Inflammatory macrophage treated with lipopolysaccharide for 4 hours (primary cell): ENCODE measurements at places on chromosomes 11 and 22.

GRCh38 chr11:76088511-76088910, 117.8 kb downstream of the WNT11 start:
- peak; percentile 34 for DNase-seq

- DNase-seq = no peak
These were observed 59.8 kb downstream of the APOL5 start for GRCh38 chr22:35777335-35777975.

DNA sequence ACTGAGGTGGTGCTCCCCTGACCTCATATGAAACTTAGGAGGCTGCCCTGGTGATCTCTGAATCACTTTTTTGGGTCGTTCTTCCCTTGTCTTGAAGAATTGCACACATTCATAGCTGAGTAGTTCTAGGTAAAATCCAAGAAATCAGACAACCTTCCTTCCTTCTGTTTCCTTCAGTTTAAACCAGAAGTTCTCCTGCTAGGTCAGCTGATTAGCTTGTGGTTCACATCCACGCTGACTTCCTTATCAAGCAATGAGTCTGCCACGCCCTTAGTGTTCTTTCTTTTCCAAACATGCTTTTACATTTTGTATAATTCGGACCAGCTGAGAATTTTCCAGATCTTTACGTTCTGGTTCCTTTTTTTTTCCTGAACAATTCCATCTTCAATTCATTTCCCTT, 892.8 kb downstream of the NTM start:
- DNase-seq = no peak

- DNase-seq = no peak
These were observed 139.6 kb downstream of the DDX10 start for GRCh38 chr11:108804511-108804910.

DNA sequence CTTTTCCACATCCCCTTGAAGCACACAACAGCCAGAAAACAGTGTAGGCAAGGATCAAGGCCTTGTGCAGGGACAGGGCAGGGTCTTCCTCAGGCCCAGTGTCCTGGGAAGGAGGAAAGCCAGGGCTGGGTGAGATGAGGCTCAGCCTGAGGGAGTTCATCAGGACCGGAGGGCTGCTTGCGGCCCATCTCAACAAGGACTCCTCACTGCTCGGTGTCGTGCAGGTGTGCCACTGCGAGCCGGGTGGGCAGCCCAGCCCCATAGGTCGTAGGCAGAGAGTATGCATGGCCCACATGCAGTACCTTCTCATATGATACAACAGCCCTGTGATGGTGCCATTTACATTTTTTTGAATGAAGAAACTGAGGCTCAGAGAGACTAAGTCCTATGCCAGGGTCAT, 12.9 kb downstream of the SHISA8 start:
- DNase-seq = no peak

DNA sequence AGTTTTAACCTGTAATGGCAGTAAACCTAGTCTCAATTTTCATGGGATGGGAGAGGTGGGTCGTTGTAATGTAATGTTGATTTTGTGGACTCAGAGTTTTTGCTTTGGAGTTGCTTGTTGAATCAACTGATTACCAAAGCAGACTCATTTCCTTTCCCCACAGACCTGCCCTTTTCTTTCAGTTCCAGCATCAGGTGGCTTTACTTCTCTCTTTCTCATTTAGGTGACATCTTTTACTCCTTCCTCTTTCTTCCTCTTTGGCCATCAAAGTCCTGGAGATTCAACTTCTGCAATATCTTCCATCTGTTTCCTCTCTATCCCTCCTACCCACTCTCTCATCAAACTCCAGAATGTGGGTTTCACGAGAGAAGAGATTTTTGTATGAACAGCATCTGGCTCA, 313.9 kb downstream of the TMEM135 start:
- no peak for DNase-seq

GRCh38 chr11:1203505-1204271, 19.2 kb upstream of the MUC5B start:
- no peak for DNase-seq

DNA sequence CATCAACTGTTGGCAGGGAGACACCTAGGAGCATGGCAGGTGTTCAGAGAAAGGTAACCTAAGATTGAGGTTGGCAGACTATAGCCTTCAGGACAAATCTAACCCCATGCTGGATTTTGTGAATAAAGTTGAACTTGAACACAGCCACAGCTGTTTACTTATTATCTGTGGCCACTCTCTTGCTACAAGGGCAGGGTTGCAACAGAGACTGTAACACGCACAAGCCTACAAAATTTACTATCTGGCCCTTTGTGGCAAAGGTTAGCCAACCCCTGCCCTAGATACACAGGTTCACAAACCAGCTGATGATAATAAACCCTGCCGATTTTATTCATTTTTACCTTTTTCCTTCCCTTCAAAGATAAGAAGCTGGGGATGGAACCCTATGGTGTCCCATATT, 2.5 kb downstream of the THYN1 start:
- no peak for DNase-seq

- DNase-seq = no peak
These were observed 181.3 kb downstream of the METTL15 start for GRCh38 chr11:28289444-28289843.

DNA sequence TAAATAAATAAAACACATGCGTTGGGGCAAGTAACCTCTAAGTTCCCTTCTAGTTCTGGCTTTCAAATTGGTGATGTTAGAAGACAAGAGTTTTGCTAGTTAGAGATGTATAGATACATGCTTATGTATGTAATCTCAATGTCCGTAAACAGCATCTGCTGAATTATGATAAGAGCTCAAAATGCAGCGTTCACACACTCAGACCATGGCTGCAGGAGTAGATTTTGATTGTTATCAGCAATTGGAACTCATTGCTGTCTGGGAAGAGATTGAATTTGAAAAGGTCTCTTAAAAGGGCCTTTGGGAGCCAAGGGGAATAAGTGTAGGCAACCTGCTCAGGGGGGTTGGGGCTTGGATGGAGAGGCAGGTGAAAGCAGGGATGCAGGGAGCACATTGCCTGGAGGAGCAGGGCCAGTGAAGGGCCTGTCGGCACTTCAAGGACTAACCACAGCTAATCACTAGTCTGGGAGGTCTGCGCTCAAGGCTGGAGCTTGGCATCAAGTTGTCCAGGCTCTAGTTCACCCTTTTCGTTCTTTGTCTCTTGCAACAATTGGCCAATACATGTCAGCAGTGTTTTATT, 2.7 kb upstream of the RAG1 start:
- DNase-seq = no peak

- DNase-seq = no peak
These were observed 2.9 kb upstream of the APOBEC3A start for GRCh38 chr22:38954414-38955043.

- DNase-seq = no peak
These were observed 125.7 kb downstream of the WT1 start for GRCh38 chr11:32309530-32310213.

DNA sequence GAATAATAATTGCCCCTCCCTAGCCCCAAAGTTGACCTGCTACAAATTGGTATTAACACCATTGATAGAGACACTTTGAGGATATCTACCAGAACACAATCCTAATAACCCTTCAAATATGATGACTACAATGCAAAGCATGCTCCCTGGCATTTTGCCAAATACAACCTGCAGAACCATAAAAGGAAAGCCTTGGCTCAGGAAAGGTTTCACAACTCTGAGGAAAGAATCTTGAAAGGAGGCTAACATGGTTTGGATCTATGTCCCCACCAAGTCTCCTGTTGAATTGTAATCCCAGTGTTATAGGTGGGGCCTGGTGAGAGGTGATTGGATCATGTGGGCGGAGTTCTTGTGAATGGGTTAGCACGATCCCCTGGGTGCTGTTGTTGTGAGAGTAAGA, 140.4 kb upstream of the ARHGAP42 start:
- DNase-seq = no peak

DNA sequence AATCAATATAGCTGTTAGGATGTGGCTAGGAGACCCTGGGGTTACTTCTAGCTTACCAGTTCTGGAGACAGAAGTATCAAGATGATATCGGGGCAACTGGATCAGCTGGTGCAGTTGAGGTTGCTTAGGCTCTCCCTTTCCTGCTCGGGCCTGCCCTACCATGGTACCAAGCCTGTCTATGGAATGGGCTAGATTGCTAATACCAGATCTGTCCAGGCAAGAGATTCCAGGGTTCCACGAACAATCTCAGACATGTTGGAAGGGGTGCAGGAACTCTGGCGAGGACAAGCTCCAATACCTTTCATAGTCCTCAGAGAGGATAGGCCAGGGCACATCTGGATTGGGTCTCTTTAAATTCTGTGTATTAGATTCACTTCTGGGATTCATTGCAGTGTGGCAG, 53.8 kb downstream of the ADM start:
- no peak for DNase-seq

DNA sequence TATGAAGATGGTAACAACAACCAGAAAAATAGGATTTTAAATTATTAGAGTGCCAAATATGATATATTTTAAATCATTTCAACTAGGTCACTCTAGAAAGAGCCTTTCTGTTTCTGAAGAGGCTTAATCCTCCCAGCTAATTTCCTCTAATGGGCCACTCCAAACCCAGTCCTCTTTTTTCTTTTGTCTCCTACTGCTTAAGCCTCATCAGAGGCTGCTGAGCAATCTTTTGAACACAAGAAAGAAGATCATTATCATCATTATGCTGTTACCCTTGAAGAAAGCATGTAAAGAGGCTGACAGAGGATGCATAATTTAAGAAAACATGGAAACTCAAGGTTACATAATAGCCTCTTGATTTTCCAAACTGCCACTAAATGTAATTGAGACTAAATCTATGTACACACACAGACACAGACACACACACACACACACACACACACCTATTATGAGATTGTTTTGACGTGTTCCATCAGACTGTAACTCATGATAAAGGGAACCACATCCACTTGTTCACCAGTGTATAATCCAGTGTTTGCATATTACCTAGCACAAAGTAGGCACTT, 519.6 kb downstream of the METTL15 start:
- DNase-seq = no peak

GRCh38 chr11:87173185-87174039, 135.7 kb downstream of the TMEM135 start:
- DNase-seq = no peak

DNA sequence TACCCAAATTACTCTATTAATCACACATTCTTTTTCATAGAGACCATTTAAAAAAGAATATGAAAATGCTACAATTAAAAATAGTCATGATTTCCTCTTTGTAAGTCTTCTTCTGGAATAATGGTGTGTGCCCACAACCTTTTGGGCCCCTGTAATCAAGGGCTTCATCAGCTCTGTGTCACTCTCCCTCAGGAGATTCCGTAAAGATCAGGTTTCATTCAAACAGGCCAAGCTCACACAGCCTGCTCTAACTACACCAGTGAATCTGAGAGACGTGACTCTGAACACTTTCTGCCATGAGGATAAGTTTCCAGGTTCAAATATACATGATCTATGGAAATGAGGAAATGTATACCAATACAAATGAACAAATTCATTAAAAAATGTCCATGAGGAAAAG, 9.5 kb downstream of the DRICH1 start:
- no peak for DNase-seq
